Dermis microvascular lymphatic vessel endothelial cell (primary cell): ENCODE measurements at places on chromosomes 13 and 19.

GRCh38 chr13:50561739-50562138, 281.8 kb downstream of the DLEU7 start:
- DNase-seq, result no peak

- no peak for DNase-seq
Measured at GRCh38 chr13:60957816-60958215, 457.8 kb downstream of the PCDH20 start.

GRCh38 chr19:13652810-13653590, 111.3 kb upstream of the MRI1 start:
- DNase-seq, result no peak

GRCh38 chr19:34838248-34838647, 65.2 kb upstream of the ZNF599 start:
- DNase-seq, result no peak

DNA sequence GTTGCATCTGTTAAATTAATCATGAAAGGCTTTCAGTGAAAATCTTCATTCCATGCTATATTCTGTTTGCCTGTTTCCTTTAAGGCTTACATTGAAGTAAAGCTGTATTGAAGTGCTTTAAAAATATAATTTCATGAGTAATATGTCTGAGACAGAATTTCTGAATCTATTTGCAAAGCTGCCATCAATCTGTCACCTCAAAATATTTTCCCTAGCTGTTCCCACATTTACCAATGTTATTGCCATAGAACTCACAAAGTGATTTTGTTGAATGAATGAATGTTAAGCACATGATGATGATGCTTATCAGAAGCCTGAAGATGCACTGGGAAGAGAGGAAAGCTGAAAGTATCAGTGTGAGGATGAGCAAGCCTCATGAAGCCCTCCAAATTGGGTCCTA, 115.8 kb downstream of the NHLRC3 start:
- DNase-seq, result no peak

- no peak for DNase-seq
Measured at GRCh38 chr13:80900561-80900960, 559.6 kb upstream of the SPRY2 start.

DNA sequence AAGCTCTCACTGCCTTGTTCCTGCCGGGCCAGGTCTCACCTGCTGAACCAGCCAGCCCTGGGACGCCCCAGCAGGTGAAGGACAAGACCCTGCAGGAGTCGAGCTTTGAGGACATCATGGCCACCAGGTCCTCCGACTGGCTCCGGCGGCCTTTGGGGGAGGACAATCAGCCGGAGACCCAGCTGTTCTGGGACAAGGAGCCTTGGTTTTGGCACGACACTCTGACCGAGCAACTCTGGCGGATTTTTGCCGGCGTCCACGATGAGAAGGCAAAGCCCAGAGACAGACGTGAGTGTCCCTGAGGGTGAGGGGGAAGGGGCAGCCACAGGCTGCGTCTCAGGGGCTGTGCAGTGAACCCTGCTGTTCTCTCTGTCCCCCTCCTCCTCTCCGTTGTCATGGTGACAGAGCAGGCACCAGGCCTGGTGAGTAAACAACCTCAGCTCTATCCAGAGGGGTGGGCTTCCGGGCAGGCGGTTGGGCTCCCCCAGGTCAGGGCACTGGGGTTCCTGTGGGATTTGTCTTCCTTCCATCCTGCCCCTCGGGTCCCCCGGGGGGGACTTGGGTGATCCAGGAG, 9.7 kb downstream of the TLE6 start:
- DNase-seq, result no peak

DNA sequence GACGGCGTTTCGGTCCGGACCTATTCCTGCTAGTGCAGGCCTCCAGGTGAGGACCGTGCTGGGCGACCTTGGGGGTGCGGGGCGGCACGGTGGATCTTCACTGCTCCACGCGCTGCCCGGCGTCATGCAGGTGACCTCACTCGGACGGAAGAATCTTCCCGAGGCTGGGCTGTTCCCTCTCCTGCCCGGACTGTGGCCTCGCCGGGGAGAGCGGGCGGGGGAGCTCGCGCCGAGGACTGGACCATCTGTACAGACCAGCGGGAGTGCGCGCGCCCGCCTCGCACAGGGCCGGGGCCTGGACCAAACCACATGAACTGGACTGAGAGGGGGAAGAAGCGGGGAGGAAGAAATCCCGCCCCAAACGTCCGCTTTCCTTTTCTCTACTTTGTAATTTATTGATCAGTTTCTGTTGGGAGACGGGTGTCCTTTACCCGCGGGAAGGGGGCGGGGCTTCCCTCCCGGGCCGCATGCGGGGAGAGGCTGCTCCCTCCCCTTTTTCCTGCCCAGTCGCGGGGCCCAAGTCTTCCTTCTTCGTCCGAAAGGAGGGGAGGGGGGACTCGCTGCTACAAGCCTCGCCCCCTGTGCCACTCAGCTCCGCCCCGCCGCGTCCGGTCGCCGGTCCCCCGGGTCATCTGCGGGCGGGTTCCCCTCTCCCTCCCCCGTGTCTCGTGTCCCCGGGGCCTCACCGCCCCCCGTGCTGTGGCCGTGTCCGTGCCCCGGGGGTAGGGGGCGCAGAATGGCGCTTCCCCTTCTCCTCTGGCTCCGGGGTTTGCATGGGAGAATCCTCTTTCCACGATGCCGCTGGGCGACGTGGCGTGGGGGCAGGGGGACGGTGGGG, 4.9 kb downstream of the HRC start:
- DNase-seq, result peak; percentile 51

GRCh38 chr13:57063007-57063406, 77.7 kb upstream of the PRR20A start:
- no peak for DNase-seq

DNA sequence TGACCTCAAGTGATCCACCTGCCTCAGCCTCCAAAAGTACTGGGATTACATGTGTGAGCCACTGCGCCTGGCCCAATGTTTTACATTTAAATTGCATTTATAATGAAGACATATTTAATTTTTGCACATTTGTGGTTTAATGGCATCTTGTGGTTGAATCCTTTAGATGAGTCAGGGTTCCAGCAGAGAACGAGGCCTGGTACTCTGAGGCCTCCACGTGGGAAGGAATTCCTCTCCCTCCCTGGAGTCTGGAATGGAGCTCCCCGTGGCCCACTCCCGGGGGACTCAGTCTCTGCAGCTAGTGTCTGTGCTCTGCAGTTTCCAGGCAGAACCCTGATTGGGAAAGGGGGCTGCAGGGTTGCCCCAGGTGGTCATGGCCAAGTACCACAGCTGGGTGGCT, 24.2 kb downstream of the ZFR2 start:
- DNase-seq, result no peak

- no peak for DNase-seq
Measured at GRCh38 chr19:46586294-46586693, 14.8 kb upstream of the CALM3 start.

GRCh38 chr19:1768248-1768647, 14.9 kb downstream of the ONECUT3 start:
- peak; percentile 29 for DNase-seq

GRCh38 chr19:47510516-47511127, 4.2 kb downstream of the NAPA start:
- DNase-seq, result no peak

- DNase-seq, result no peak
Measured at GRCh38 chr13:30116379-30116778, 191.0 kb downstream of the KATNAL1 start.

- no peak for DNase-seq
Measured at GRCh38 chr19:24054044-24054935, 32.7 kb upstream of the ZNF254 start.

DNA sequence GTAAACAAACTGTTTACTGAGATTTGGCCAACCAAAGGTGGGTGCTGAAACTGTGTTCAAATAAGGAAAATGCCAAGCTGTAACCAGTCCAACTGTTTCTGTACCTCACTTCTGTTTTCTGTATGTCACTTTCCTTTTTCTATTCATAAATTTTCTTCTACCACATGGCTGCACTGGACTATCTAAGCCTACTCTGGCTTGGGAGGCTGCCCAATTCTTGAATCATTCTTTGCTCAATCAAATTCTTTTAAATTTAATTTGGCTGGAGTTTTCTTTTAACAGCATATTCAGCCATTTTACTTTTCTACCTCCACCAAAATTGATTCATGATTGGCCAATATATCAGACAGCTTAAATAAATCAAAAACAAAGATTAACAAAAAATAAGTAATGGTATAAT, 1575.5 kb upstream of the SPRY2 start:
- DNase-seq, result no peak

GRCh38 chr19:30606114-30607050, 234.2 kb downstream of the ZNF536 start:
- no peak for DNase-seq

DNA sequence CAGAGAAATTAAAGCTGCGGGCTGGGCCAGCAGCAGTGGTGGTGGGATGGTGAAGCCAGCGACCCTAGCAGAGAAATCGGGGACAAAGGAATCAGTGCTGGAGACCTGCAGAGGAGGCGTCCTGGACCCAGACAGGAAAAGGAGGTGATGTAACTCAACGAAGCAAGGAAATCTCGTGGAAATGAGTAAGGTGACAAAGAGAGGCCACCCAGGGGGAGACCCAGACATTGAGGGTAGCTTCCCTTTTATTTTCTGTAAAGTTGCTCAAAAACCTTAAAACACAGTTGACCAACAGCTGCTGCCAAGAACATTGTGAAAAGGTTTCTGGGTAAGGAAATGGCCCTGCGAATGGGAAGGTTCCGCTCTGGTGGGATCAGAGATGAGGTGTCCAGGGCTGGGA, 13.3 kb upstream of the RETN start:
- no peak for DNase-seq

DNA sequence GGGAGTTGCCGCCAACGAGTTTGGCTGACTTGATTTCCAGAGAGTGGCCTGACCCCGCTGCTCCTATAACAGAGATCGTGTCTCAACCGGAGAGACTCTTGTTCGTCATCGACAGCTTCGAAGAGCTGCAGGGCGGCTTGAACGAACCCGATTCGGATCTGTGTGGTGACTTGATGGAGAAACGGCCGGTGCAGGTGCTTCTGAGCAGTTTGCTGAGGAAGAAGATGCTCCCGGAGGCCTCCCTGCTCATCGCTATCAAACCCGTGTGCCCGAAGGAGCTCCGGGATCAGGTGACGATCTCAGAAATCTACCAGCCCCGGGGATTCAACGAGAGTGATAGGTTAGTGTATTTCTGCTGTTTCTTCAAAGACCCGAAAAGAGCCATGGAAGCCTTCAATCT, 21.6 kb downstream of the NLRP4 start:
- DNase-seq, result no peak

DNA sequence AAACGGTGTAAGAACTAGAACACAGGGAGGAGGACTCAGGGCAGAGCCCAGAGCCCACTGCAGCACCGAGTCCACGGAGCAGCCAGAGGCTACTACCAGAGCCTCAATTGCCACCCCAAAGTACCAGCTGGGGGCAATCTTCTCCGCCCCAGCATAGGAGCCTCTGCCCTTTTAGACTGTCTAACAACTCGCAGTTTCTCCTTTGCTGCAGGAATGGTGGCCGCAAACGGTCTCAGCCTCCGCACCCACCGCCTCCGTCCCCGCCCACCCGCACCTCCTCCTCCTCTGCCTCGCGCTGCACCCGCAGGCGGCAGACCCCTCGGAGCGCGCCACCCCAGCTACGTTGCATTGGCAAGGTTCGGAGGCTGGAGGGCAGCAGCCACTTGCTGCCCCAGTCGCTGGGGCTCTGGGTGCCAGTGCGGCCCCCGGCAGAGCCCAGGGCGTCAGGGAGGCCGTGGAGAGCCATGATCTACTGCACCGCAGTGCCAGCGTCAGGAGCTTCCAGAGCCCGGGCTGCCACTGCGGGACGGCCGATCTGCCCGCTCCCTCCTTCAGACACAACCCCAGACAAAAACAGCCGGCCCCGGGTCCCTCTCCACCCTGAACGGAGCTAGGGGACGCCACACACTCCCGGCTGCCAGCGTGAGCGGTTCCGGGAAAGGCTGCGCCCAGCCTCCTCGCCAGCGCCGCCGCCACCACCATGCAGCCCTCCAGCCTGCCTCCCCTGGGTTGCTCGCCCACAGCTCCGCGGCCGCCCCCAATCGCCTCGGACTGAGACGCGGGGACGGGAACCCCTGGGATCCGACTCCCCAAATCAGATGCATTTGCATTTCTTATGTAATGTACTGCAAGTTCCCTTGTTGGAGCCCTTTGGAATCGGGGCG, 1.8 kb downstream of the FGF14 start:
- no peak for DNase-seq

DNA sequence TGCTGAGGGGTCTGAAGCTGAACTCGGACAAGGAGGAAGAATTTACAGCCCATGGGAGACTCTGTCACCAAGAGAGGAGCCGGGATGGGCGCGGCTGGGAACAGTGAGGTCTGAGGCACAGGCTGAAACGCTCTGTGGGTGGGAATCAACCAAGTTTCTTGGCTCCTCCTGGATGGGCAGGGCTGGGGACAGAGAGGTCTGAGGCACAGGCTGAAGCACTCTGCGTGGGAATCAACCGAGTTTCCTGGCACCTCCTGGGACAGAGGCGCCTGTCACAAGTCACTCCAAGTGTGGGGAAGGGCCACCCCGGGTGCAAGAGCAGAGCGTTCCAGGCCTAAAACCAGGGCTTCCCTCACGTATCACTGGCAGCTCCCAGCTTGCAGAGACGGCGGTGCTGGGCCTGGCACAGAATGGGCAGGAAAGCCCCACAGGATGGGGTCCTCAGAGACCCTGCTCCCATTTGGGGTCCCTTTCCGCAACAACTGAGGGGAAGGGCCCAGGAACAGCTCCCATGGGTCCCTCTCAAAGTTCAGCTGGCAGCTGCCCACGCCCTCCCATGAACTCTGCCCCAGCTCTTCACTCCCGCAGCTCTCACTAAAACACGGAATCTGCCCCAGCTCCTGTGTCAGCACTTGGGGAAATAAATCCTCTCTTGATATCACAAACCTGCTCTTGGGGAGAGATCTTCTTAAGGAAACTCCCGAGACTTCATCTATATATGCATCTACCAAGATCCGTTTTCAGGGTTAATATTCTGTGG, 18.5 kb downstream of the AP3D1 start:
- no peak for DNase-seq

DNA sequence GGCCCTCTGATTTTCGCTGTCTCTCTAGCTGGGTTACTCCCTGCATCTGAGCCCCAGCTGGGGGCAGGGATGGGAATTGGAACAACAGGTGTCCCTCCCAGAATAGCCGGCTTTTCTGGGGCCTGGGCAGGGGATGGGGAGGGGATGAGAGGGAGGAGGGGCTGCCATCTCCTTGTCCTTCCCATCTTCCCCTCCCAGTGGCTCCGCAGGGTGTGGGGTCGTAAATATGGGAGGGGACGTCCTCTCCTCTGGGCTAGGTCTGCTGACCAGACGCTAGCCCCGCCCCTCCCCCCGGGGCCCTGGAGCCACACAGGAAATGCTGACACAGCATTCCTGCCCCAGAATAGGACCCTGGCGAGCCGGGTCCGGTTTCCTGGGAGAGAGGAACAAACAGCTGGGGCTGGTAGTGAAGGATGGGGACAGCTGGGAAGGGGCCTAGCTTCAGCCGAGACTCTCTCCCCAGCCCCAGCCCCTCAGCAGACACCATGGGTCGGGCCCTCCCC, 1.1 kb downstream of the RYR1 start:
- DNase-seq, result no peak

- no peak for DNase-seq
Measured at GRCh38 chr13:50928659-50929462, 19.3 kb downstream of the RNASEH2B start.

DNA sequence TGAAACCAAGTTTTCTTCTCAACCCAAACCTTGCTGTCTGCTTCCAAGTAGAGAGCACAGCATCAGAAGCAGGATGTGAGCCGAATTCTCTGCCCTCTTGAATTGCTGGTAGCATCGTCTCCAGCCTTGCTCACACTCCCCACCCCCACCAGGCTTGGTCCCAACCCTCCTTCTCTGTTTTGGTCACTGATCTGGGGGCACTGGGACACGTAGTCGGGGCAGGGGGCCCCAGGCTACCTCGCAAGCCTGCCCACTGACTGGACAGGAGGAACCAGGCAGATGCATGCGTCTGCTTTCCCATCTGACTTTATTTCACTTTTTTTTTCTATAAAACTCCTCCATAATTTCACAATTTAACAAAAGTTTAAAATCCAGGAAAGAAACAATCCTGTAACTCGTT, 69.7 kb downstream of the MLLT1 start:
- DNase-seq, result no peak
